ENCODE measurements at places on chromosomes 7 and 10. TPM values are rescaled to one million over a fixed set of nuclear protein-coding genes. Genes with fewer than 3 reads are reported as not detected.

SRRM3 gene
- 3.2 TPM for total RNA-seq

DNA sequence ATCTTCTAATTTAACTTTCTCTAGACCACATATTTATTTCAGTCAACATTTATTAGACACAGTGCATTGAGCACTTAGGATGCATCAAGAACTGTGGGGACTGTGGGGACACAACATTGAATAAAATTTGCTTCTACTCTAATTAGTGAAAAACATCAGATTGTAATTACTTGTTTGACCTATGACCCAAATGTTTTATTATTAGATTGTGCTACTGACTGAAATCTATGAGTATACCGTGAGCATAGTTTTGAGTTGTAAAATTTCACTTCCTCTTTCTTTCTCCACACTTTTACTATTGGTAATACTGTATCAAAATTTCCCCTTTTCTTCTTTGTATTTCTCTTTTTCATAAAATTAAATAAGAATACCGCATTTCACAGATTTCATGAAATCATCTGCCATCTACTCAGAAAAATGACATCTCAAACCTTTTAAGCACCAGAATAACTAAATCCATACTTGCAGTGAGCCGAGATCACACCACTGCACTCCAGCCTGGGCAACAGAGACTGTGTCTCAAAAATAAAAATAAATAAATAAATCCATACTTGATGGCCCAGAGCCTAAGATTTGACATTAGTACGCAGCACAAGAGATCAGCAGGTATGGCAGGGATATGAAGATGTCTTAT, 25.4 kb upstream of the INPP5F start:
- DNase-seq, result no peak

SPDYE16 gene
- total RNA-seq, result not detected

C7orf57 gene
- not detected for total RNA-seq

GRCh38 chr7:82224529-82224928, 219.0 kb downstream of the CACNA2D1 start:
- no peak for DNase-seq

AS3MT gene
- 1.7 TPM for total RNA-seq

- no peak for DNase-seq
Observed at GRCh38 chr10:129839285-129840195, 124.5 kb downstream of the EBF3 start.

- DNase-seq, result peak; percentile 48
Observed at GRCh38 chr10:15197276-15197675, 28.8 kb upstream of the NMT2 start.

DNA sequence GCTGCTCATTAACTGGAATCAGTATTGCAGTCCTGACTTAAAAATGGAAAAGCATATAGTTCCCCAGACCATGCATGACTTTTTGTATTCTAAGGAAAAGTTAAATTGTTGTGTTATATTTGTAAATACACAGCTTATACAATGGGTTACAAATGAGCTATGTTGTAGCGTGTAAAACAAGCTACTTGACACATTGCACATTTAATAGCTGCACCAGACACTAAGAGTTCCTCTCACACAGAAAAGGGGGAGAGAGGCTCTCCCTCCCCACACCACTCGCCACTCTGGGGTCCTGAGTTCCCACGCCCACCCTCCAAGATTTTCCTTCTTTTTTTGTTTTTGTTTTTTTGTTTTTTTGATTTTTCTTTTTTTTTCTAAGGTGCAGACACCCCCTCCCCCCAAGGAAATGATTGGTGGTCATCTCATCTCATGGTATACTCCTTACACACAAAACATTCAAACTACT, 6.3 kb downstream of the KLF6 start:
- no peak for DNase-seq

GRCh38 chr7:107258737-107259136, 89.9 kb downstream of the HBP1 start:
- DNase-seq, result no peak

DNA sequence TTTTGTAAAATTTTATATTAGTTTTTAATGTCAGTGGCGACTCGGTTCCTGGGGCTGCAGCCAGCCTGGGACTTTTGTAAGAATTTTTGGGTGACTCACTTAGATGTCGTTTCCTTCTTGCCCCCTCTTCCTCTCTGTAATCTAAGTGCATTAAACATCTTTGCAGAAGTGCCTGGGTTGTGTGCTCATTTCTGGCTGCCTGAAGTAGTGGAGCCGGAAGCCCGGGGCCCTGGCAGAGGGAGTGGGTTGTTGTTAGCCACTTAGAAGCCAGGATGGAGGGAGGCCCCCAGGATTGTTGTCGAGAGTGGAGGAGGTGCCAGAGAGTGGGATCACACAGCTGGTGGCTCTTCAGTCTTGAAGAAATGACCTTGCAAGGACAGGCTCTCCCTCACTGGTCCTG, 11.0 kb upstream of the TRIM8 start:
- peak; percentile 26 for DNase-seq

DNA sequence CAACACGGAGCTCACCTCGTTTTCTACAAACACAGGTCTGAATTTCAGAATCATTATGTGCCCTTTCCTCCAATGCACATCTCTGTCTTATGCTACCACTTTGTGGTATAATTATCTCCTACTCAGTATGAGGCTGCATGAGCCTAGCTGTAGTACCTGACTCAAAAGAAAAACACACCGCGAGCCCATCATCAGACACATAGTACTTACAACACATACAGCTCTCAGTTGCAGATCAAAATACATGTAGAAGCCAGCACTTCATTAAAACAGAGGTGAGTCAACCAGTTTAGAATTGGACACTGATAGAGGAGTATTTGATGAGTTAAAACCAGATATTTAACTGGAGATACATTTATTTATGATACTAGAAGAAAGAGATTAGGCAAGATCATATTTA, 1.4 kb upstream of the RTKN2 start:
- DNase-seq, result no peak

DNA sequence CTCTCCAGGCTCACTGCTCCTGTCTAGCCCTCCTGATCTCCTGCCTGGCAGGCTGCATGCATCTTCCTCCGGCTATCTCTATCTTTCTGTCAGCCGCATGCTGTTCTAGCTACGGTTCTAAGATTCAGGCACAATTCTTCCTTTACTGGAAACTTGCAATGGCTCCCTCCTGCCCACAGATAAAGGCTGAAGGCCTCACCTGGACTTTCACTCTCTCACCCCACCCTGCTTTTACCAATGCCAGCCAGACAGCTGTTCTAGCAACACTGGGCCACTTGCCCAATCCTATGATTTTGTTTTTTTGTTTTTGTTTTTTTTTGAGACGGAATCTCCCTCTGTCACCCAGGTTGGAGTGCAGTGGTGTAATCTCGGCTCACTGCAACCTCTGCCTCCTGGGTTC, 38.3 kb downstream of the BEND7 start:
- no peak for DNase-seq

GRCh38 chr7:13641714-13642113, 347.8 kb downstream of the ETV1 start:
- DNase-seq, result peak; percentile 85

DNA sequence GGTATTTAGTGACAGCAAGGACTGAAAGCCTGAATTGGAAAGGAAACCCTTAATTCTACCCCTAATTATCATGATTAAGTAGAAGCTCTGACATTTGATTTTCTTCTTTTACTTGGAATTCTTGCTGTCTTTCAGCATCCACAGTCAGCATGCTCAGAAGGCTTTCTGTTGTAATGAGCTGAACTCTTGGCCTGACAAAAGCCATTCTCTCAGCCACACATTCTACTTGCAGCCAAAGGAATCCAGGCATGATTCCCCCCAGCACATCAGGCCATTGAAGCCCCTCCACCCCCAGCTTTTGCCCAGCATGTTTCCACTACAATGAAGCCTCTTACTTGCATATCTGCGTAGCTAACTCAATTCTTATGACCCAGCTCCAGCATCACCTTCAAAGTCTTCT, 94.3 kb upstream of the FRMD4A start:
- DNase-seq, result no peak

- DNase-seq, result no peak
Observed at GRCh38 chr10:8144496-8144895, 90.0 kb downstream of the GATA3 start.

BMPER gene
- 0.06 TPM for total RNA-seq
